Spleen (tissue), 13 donors: ENCODE measurements at places on chromosomes 2 and 18.

DNA sequence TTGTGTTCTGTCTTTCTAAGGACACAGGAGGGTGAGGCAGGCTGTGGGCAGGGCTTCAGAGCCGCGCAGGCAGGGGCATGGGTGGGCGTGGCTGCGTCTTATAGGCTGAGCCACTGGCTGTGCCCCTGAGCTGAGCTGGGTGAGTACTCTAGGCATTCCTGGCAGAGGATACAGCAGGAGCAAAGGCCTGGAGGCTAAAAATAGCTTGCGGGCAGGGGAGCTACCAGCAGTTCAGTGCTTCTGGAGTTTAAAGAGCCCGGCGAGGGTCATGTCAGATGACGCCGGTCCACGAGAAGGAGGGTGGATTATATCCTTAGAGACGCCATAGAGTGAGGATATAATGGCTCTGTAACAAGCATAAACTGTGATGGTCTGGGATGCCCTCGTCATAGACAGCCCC, 31.5 kb upstream of the PDIA6 start:
- no peak for DNase-seq

- no peak for DNase-seq
These were observed 36.4 kb downstream of the WDSUB1 start for GRCh38 chr2:159249990-159250715.

DNA sequence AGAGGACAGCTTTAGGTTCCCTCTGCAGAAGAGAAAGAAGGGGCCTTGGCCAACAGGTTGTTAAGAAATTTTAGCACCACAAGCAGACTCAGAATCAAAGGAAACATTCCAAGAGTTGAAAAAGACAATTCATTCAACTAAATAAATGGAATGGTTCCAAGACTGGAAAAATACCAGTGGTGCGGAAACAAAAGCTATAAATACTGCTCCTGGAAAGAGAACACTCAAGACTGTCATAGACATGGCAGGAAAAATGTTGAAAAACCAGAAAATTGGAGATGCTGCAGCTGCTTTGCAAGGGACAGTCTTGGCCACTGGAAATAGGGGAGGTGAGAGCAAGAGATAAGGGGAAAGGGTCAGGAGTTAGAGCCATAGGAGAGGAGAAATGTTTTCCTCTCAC, 312.7 kb upstream of the CYRIA start:
- no peak for DNase-seq

DNA sequence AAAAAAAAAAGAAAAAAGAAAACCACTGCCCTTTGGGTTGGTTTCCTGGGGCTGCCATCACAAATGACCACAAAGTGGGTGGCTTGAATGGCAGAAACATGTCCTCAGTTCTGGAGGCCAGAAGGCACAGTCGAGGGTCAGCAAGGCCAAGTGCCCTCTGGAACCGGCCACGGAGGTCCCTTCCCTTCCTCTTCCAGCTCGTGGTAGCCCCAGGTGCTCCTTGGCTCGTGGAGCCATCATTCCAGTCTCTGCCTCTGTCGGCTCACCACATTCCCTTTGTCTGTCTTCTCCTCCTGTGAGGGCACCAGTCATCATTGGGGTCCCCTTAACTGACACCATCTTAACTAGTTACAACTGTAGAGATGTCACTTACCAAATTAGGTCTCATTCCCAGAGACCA, 8.5 kb upstream of the NFATC1 start:
- no peak for DNase-seq

DNA sequence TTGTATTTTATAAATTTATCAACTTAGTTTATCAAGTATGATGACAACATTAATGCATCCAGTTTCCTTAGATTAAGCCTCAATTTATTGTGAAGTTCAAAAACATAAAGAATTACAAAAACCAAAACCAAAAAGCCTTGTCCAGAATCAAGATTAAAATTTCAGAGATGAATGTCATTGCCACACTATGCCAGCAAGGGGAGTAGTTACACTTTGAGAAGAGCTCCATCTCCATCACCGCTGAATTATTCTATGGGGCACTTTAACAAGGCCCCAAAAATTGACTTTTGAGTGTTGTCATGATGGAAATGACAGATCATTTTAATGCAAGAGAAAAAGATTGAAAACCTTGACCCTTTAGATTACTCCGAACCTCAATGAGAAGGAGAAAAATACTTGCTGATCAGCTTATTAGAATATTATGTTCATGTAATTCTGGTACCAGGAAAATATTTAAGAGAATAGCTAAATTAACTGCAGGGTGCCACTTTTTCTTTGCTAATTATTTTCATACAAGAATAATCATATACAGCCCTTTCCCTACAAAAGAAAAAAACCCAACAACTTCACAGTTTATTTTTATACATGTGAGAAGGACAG, 152.5 kb upstream of the AQP4 start:
- DNase-seq: no peak

GRCh38 chr2:212733273-212733672, 194.7 kb upstream of the ERBB4 start:
- DNase-seq: no peak

- DNase-seq: no peak
These were observed 49.3 kb downstream of the ALPK2 start for GRCh38 chr18:58579561-58580047.

GRCh38 chr2:157221394-157221988, 36.0 kb upstream of the GALNT5 start:
- no peak for DNase-seq

- DNase-seq: no peak
These were observed 21.3 kb upstream of the ACKR3 start for GRCh38 chr2:236548179-236548921.
